Cardiac muscle cell (in vitro differentiated cells and primary cell): ENCODE measurements at places on chromosomes 1 and 21. TPM values are rescaled to one million over a fixed set of nuclear protein-coding genes. Genes with fewer than 3 reads are reported as not detected.

The ZNF593 gene
- total RNA-seq: 34.5 and 47.8 TPM in 2 replicates

The SLAMF7 gene
- total RNA-seq: not detected in 2 replicates

The SERBP1 gene
- total RNA-seq: 255 and 433 TPM in 2 replicates

- DNase-seq: no peak
These were observed 201.0 kb downstream of the CAMTA1 start for GRCh38 chr1:6986281-6986680.

- DNase-seq: no peak
These were observed 89.7 kb upstream of the RGS1 start for GRCh38 chr1:192485692-192486436.

- DNase-seq: peak; percentile 50
These were observed 696.0 kb upstream of the CHRM3 start for GRCh38 chr1:238690415-238690814.

The C1orf105 gene
- total RNA-seq: 3.2 and 15.6 TPM in 2 replicates

GRCh38 chr1:35319988-35320713 is 51.6 kb downstream of the ZMYM4 start:
- DNase-seq: peak; percentile 76

- no peak for DNase-seq
These were observed 108.2 kb downstream of the DIRAS3 start for GRCh38 chr1:67942274-67942673.

The SLAMF8 gene
- total RNA-seq: not detected in 2 replicates

DNA sequence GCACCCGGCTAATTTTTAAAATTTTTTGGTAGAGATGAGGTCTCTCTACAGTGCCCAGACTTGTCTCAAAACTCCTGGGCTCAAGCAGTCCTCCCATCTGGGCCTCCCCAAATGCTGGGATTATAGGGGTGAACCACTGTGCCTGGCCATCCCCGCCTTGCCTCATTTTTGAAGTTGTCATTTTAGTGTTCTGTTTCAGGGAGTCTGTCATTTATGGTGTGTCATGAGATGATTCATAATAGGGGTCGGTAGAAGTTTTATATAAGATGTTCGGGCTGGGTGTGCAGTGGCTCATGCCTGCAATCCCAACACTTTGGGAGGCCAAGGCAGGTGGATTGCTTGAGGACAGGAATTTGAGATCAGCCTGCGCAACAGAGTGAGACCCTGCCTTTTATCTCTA is 8.5 kb downstream of the PRCC start:
- DNase-seq: no peak

The RHD gene
- total RNA-seq: 0.74 TPM in 1 of 2 replicates, not detected in the other

- DNase-seq: no peak
These were observed 38.2 kb downstream of the ZBTB17 start for GRCh38 chr1:15937706-15938168.

The OPRD1 gene
- 0.25 and 0.60 TPM in 2 replicates for total RNA-seq

The GNG4 gene
- total RNA-seq: 0.18 and 0.24 TPM in 2 replicates

DNA sequence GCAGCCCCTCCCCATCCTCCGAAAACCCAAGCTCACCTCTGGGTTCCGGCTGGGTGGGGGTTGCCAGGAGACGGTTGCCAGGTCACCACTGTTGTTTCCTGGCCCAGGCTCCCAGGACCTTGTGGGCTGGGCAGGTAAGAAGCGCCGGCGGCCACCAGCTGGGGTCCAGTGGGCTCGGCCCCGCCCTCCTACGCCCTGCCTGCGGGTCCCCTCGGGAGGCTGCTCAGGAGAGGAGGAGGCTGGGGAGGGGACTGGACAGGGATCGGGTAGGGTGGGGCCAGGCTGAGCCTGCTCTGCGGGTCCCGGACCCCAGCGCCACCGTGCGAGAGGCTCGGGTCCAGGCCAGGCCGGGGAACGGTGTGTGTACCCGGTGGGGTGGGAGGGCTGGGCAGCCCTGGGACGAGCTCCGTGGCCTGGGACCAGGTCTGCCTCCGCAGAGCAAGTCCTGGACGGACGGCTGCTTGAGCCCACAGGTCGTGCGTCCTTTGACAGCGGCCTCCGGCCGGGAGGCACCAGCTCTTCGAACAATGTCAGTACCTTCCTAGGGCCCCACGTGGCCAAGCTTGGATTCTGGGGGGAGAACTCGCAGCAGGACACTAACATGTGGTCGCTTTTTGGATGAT is at the start of gene TTLL10:
TTLL10 (plus strand) TSS at position 88 of the 623 bp plus-strand sequence. CDS start 5,336 bp downstream, outside the sequence.
- peak; percentile 11 for DNase-seq

The ESRRG gene
- total RNA-seq: 47.1 and 62.2 TPM in 2 replicates

DNA sequence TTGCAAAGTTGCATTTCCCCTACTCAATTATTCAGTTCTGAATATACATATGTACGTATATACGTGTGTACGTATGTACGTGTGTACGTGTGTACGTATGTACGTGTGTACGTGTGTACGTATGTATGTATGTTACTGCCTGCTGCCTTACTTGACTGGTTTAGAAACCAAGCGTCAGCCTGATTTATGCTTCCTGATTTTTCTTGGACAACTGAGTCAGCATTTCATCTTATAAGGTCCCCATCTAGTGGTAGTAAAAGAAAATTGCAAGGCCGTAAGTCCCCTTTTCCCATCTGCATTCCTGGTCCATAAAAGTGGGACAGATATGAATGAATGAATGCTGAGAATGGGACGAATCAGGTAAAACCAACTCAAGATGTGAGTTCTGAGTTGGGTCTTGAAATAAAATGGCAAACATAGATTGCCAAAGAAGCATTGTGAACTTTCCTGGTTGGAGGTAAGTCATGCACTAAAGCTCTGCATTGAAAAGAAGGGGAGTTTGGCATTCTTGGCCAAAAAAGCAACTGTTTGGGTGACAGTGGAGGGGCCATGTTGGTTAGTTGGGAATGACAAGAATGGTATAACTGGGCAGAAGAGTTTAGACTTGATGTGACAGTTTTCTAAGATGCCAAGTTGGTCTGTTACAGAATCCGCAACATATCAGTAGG is 76.4 kb upstream of the DNAH14 start:
- peak; percentile 55 for DNase-seq

GRCh38 chr1:159222075-159222865 is 17.6 kb downstream of the ACKR1 start:
- DNase-seq: no peak

DNA sequence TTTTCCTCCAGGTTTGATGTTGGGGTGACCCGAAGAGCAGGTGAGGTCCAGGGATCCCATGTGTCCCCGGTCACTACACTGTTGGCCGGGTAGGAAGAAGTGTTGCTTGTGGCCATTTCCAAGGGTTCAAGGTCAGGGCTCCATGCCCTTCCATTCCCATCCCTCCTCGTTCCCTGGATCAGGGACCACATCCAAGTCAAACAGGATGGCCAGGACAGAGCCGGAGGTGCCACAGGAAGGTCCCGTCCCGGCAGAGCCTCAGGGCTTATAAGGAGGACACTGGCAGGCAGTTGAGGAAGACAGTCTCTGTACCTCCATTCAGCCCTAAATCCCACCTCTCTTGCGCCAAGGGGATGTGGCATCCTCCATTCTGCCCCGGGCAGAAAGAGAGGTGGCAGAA is 22.0 kb upstream of the FAM131C start:
- DNase-seq: no peak

DNA sequence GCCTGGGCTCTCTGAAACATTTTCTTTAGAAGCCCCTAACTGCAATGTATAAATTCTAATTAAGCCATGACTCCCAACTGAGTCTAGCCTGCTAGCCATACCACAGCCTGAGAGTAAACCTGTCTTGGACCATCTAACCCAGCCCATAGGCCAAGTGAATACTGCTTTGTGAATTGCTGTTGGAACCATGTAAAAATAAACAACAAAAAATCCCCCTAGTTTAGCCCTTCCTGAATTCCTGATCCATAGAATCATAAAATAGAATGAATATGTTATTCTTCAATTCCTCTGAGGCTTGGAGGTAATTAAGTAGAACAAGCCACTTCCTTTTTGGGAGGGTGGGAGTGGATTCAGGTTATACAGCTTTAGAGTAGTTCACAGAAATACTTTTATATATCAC is 1496.4 kb downstream of the MRPL39 start:
- DNase-seq: no peak

DNA sequence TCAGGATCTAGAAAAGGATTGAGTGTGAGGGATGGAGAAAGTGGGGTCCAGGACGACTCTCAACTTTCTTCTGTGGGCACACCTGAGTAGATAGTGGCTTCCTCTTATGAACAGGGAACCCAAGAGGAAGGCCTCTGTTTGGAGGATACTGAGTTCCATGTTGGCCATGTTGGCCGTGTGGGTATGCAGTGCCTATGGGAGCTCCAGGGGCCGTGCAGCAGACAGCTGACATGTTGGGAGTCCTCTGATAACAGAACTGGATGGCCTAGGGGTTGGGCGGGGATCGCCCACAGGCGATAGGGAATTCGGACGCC is 43.0 kb downstream of the TMEM53 start:
- no peak for DNase-seq

- no peak for DNase-seq
These were observed 208.7 kb downstream of the SIPA1L2 start for GRCh38 chr1:232421143-232421796.

GRCh38 chr1:5840551-5841001 is 151.6 kb downstream of the NPHP4 start:
- no peak for DNase-seq

The DIO1 gene
- total RNA-seq: not detected in 2 replicates

- DNase-seq: peak; percentile 77
These were observed at the start of gene GPR153 for GRCh38 chr1:6260961-6261614. TSS of gene GPR153 (minus strand) at chr1:6261098. CDS start at chr1:6254905, 6,193 bp downstream.

The CTXND2 gene
- total RNA-seq: not detected in 2 replicates

DNA sequence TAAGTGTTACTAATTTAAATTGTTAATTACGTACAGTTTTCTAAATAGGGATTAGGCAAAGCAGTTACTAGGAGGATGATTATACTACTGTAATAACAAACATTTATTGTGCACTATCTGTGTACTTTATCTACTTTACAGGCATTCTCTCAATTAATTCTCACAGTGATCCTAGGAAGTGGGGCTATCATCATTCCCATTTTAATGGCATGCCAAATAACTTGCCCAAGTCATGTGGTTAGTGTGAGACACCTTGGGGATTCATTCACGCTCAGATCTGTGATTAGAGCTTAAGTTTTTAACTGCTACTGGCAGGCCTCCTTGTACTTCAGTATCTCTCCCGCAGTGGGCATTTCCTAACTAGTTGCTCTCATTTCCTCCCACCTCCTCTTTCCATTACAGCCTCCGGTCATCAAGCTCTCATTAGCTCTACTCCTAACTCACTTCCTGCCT is 11.5 kb downstream of the PHLDA3 start:
- peak; percentile 61 for DNase-seq

GRCh38 chr1:198636391-198636790 is 2.4 kb upstream of the PTPRC start:
- no peak for DNase-seq

DNA sequence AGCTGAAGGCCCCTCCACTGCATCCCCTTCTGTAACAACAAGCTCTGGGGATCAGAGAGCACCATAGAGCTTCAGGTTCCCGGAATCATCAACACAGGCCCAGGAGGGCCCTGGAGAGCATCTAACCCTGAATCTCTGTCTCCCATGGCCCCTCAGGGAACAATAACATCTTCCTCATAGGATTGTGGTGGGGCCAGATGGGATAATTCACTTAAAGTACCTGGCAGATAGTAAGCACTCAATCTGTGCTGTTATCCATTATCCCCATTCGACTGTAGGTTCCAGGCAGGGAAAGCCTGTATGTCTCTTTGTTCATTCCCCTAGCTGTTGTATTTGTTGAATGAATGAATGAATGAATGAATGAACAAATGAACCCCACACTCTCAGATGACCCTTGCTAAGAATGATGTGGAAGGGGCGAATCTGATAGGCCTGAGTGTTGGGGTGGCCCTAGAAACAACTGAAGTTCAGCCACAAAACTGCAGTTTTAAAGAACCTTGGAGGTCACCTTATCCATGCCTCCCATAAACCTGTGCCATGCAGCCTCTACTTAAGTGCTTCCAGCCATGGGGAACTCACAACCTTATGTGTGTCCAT is 14.5 kb downstream of the LAPTM5 start:
- no peak for DNase-seq

- no peak for DNase-seq
These were observed 98.1 kb downstream of the NEGR1 start for GRCh38 chr1:72184099-72184701.

The SPSB1 gene
- 2.7 and 5.4 TPM in 2 replicates for total RNA-seq

- DNase-seq: peak; percentile 97
These were observed 41.4 kb upstream of the COL6A2 start for GRCh38 chr21:46056450-46056903.

GRCh38 chr1:22884806-22885530 is 87.7 kb downstream of the LACTBL1 start:
- DNase-seq: no peak

- no peak for DNase-seq
These were observed 5.7 kb upstream of the MRPL55 start for GRCh38 chr1:228114827-228115226.

DNA sequence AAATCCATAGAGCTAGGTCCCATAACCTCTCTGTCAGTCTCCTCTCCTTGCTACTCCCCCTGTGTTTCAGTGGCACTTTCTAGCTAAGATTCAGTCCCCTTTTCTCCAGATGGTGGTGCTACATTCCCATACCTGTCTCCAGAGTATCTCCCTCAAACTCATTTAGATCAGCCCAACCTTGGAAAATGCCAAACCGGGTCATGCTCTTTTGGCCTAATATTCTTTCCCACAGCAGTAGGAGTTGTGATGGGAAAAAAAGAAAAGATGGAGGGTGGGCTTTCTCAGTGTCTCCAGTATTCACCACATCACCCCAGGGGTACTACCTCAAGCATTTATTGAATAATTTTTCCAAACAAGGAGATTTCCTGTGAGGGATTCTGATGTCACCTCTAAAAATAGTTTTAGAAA is 3.2 kb upstream of the RXFP4 start:
- DNase-seq: peak; percentile 77

- no peak for DNase-seq
These were observed 69.9 kb upstream of the ADAMTS5 start for GRCh38 chr21:27036736-27037301.

GRCh38 chr1:87535551-87535950 is 206.9 kb downstream of the LMO4 start:
- no peak for DNase-seq

The RGS8 gene
- 0.32 and 2.2 TPM in 2 replicates for total RNA-seq

The TGFB2 gene
- total RNA-seq: 107 and 171 TPM in 2 replicates

The CNR2 gene
- not detected in 2 replicates for total RNA-seq

The KCNA3 gene
- total RNA-seq: 0.09 TPM in 1 of 2 replicates, not detected in the other

DNA sequence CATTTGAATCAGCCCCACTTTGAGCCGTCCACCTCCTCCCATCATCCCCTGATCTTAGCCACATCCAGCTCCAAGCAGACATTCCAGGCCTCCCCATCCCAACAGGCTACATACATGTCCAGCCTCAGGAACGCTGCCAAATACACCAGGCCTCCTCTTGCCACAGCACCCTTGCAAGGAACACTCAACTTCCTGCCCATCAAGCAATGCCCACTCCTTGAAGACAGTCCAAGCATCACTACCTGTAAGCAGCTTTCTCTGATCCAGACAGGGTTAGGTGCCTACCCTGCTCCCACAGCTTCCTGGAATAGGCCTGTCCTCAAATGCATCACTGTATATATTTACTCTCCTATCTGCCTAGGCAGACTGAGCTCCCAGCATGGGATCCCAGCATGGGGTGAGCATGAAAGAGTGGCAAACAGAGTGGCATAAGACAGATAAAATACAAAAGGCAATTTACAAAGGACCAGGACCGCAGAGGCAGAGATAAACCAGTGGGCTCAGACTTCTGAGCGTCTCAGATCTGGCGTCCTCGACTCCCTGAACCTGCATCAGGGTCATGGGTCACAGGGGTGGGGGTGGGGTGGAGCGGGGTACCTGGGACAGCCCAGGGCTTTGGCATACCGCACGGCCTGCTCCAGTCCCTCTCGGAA is 816 bp downstream of the HYI start:
- DNase-seq: peak; percentile 82

The AQP10 gene
- total RNA-seq: 4.8 and 11.2 TPM in 2 replicates

The KCND3 gene
- total RNA-seq: 0.33 and 0.35 TPM in 2 replicates
